Stimulated activated CD8-positive, alpha-beta memory T cell treated with anti-CD3 and anti-CD28 coated beads, Interleukin-2, amount 100 ng/mL, for 1 hour (primary cell): ENCODE measurements at places on chromosomes 5 and 9.

- no peak for DNase-seq
Observed at GRCh38 chr5:167819406-167819805, 472.0 kb upstream of the WWC1 start.

DNA sequence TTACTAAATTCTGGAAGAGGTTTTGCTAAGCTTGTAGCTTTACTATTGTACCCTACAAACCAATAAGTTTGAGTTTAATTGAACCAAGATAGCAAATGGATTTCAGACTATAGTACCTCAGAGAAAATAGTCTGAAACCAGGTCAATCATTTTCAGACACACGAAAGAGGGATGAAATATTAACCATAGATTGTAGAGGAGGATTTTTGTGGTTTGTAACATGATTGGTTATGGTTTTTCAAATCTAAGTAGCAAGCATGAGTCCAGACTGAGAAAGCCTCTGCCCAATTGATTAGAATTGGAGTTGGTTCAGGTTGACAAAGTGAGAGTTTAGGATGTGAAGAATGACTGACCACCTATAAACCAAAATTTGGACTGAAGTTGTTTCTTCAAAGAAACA, 562.7 kb upstream of the DMAC1 start:
- DNase-seq, result no peak

GRCh38 chr9:78189461-78189860, 46.4 kb upstream of the CEP78 start:
- no peak for DNase-seq

- no peak for DNase-seq
Observed at GRCh38 chr9:72168075-72168474, 18.8 kb downstream of the GDA start.

- no peak for DNase-seq
Observed at GRCh38 chr5:173795601-173796000, 92.5 kb upstream of the CPEB4 start.

DNA sequence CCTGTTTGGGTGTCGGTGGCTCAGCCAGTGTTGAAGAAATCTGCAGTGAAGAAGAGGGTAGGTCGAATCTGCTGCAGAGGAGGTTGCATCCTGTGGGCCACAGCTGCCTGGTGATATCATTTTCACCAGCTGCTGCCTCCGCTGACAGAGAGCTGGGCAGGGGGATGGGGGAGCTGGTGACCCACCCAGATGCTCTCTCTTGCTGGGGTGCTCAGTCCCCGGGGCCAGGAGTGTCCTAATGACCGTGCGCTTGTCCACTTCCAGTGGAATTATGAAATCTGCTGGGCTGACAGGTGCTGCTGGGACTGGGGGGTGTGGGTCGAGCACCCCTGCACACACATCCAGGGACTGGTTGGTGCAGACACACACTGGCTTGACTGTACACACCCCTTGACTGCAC, 83.2 kb upstream of the IRX4 start:
- DNase-seq, result no peak
